Mononuclear cell (primary cell): ENCODE measurements at places on chromosomes 5 and 9. TPM values are rescaled to one million over a fixed set of nuclear protein-coding genes. Genes with fewer than 3 reads are reported as not detected.

CTXN3 gene
- total RNA-seq: not detected

BTNL3 gene
- not detected for total RNA-seq

OR1Q1 gene
- total RNA-seq: not detected

PLPP1 gene
- 7.2 TPM for total RNA-seq

EIF4EBP3 gene
- total RNA-seq: 4.0 TPM

TMEM8B gene
- 2.0 TPM for total RNA-seq

RAB14 gene
- total RNA-seq: 49.7 TPM

TAF11L8 gene
- not detected for total RNA-seq
